ENCODE measurements at places on chromosomes 7 and 10. TPM values are rescaled to one million over a fixed set of nuclear protein-coding genes. Genes with fewer than 3 reads are reported as not detected.

CYP26C1 gene
- under 0.01 TPM for total RNA-seq

MUC12 gene
- not detected for total RNA-seq

SPDYE6 gene
- total RNA-seq = not detected

SUFU gene
- 2.2 TPM for total RNA-seq

CABCOCO1 gene
- total RNA-seq = 0.18 TPM

NODAL gene
- not detected for total RNA-seq

GIMAP5 gene
- not detected for total RNA-seq

AKR1E2 gene
- 2.2 TPM for total RNA-seq

SPDYE11 gene
- not detected for total RNA-seq

MYL10 gene
- total RNA-seq = not detected

AS3MT gene
- 7.5 TPM for total RNA-seq

GDF2 gene
- total RNA-seq = not detected

SKIDA1 gene
- 0.56 TPM for total RNA-seq

EVX1 gene
- not detected for total RNA-seq

PPP1R3C gene
- 61.7 TPM for total RNA-seq

CYP2E1 gene
- 0.36 TPM for total RNA-seq

CLDN15 gene
- 0.56 TPM for total RNA-seq

CAMK2B gene
- total RNA-seq = 0.18 TPM

MALSU1 gene
- 30.5 TPM for total RNA-seq

CD36 gene
- 0.54 TPM for total RNA-seq

PNPLA8 gene
- total RNA-seq = 23.9 TPM

EPHA1 gene
- not detected for total RNA-seq

SVOPL gene
- total RNA-seq = not detected

HMX3 gene
- not detected for total RNA-seq

MBLAC1 gene
- total RNA-seq = 0.72 TPM

PLXDC2 gene
- 6.1 TPM for total RNA-seq

ITIH5 gene
- under 0.01 TPM for total RNA-seq
